ENCODE measurements at places on chromosomes 6 and 20.

DNA sequence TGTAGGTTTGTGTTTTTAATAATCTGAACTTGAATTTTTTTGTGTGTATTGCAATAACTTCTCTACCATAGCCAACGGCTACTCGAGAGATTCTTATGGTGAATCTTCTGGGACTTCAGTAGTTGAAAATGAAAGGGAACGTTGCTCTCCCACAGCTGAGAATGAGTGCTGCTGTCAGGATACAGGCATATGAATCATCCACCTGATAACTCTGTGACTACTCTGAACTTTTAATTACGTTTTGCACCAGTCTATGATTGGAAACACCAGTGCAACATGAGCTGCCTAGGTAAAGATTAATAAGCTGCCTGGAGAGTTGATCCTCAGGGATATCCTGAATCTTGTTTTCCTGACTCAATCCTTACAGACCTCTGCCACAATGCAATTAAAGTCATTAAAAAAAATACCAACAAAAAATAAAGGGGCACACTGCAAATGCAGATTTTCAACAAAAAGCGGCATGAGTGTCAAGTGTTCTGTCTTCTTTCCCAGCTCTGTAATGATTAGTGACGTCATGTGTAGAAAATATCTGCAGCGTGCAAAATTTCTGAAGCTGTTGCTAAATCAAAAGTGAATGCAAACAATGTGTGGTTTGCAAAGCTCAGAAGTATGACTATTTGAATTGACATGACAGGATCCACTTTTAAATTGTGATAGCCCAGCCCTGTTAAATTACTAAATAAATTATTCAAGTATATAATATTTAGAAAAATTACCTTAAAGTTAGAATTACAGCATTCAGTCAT, 432.2 kb downstream of the HTR1B start:
- DNase-seq = no peak

GRCh38 chr6:146355521-146356100, 188.0 kb upstream of the RAB32 start:
- DNase-seq = no peak

DNA sequence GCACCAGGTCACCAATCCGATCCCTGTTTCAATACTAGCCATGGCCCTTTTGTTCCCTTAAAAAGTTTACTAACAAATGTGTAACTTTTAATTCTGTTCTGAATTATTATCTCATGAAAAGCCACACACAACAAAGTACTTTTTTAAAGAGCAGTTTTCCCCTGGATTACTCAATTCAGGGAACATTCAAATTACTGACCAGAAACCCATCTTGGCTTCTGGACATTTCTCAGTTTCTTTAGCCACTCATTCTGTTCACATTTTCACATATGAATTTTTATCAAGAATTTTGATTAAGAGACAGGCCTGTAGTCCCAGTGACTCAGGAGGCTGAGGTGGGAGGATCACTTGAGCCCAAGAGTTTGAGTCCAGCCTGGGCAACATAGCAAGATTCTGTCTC, 47.4 kb downstream of the INSM1 start:
- no peak for DNase-seq

GRCh38 chr20:6588296-6588695, 179.2 kb upstream of the BMP2 start:
- DNase-seq = peak; percentile 40
